ENCODE measurements at places on chromosomes 2 and 18. TPM values are rescaled to one million over a fixed set of nuclear protein-coding genes. Genes with fewer than 3 reads are reported as not detected.

NT5DC4 gene
- 0.27 TPM for total RNA-seq

LTBP1 gene
- 310 TPM for total RNA-seq

FBXO15 gene
- total RNA-seq = not detected

- no peak for ATAC-seq
Observed at GRCh38 chr2:239728751-239729150, 296.4 kb downstream of the NDUFA10 start.

FAM124B gene
- total RNA-seq = 7.3 TPM

DNA sequence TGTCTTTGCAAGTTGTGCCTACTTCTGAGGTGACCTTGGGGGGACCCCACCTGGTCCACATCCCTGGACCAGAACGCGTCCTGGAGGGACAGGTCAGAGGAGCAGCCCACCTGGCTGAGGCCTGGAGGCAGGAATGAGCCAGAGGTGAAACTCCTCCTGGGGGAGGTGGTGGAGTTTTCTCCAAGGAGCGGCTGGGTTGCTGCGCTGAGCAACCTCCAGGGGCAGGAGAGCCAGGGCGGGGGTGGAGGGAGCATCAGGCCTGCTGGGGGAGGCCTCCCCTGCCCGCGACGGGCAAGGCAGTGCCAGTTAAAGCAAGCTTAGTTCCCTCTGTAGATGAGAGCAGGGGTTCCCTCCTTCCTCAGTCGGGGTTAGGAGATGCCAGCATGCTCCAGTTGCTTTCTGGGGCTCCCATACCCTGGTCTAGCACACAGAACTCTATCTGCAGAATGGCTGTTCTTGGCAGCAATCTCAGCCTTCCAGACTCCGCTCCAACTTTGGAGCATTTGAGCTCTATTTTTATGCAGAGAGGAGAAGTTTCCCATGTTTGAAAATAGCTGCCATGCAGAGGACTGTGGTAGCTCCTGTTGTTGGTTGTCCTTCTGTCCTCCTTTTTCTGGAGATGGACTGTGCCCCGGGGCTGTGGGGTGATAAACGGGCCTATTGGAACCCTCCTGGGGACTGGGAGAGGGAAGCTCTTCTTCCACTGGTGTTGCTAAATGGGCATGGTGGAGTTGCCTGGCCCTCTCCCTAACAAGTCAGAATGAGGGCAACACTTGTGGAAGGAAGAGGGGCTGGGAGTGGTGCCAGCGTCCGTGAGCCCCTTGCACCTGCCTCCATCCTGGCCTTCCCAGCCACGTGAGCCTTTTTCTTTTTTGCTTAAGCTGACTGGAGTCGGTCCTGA, 39.1 kb downstream of the B3GNT2 start:
- no peak for ATAC-seq

HES6 gene
- 17.2 TPM for total RNA-seq

NFU1 gene
- 58.9 TPM for total RNA-seq

DNA sequence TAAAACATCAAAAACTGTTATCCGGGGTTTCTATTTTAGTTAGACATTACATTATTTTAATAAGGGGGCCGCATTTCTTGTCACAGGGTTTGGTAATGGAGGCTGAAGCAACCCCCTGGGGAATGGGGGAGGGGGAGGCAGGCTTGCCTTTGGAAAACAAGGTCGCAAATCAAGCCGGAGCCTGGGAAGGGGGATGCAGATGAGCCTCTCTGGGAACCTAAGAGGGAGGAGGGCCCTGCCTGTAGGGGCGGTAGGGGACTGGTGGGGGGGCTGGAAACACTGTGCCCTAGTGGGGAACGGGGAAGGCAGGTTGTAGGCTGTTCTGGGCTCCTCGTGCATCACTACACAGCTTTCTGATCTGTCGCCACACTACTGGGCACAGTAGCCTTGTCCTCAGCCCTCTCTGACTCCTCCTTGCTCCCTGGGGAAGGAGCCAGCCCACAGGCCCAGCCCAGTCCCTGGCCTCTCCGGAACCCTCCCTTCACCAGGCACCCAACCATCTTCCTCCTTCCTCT, 170.2 kb upstream of the SMAD2 start:
- ATAC-seq = no peak

DNA sequence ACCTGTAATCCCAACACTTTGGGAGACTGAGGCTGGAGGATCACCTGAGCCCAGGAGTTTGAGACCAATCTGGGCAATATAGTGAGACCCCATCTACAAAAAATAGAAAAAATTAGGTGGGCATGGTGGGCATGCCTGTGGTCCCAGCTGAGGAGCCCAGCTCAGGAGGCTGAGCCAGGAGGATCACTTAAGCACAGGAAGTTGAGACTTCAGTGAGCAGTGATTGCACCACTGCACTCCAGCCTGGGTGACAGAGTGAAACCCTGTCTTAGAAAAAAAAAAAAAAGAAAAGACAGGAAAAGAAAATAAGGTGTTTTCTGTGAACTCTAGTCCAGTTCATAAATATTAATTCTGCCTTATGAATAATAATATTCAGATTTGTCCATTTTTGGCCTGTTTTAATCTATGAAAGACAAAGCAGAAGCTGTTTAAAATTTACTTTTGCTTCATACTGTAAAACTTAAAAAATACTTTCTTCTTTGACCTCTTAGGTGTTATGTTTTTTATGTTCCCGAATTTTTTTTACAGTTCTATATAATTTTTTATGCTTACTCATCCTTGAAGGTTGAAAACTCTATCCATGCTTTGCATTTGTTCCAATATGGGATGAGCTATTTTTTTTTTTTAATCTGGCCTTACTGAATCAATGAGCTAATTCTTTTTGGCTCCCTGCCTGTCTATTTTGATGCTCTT, 8.4 kb upstream of the ANXA4 start:
- no peak for ATAC-seq

GRCh38 chr2:134189009-134189720, 64.7 kb upstream of the MGAT5 start:
- no peak for ATAC-seq

Measured in gastroesophageal sphincter (tissue), 4 donors.